ENCODE measurements at places on chromosomes 4 and X. TPM values are rescaled to one million over a fixed set of nuclear protein-coding genes. Genes with fewer than 3 reads are reported as not detected.

DNA sequence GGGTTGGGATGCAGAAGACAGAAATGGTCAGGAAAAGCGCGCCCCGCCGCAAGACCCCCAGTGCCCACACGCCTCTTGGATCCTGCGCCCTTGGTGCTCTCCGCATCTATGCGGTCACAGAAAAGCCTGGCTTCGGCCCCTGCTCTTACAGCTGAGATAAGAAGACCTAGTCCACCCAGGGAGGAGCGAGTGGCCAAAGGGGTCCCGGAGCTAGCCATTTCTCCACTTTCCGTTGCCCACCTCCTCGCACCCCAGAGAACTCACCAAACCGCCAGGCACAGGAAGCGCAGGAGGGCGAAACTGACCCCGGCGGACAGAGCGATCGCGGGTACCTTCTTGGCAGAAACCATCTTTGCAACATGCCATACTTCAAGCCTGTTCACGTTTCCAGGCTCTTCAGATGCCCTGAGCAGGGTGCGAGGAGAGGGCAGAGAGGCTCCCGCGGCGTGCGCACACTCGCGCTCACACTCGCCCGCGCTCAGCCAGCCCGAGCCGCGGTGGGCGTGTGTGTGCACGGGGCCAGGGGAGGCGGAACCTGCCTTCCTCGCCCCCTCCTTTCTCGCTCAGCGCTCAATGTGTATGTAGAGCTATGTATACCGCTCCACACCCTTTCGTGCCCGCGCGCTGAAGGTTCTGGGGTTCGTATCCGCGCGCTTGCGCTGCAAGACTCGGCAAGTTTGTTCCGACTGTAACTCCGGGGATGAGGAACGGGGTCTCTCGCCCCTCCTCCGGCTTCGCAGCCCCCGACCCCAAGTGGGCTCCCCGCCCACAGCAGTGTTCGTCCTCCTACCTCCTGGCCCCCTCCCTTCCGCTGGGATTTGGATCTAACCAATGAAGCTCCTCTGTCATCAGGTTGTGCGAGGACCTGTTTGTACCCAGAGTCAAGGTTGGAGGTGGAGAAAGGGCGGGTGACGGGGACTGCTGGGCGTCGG lies at the start of gene GABRA4:
GABRA4 (minus strand) TSS at position 507 of the 932 bp plus-strand sequence; CDS start at position 350, 157 bp downstream.
- no peak for DNase-seq

Gene CFAP99
- 0.19 TPM for total RNA-seq

Gene GSX2
- total RNA-seq = not detected

GRCh38 chrX:129737916-129738315 lies 863 bp upstream of the XPNPEP2 start:
- DNase-seq = no peak

Gene SPANXB1
- not detected for total RNA-seq

GRCh38 chr4:22389240-22389870 lies 126.5 kb downstream of the ADGRA3 start:
- DNase-seq = peak; percentile 18

DNA sequence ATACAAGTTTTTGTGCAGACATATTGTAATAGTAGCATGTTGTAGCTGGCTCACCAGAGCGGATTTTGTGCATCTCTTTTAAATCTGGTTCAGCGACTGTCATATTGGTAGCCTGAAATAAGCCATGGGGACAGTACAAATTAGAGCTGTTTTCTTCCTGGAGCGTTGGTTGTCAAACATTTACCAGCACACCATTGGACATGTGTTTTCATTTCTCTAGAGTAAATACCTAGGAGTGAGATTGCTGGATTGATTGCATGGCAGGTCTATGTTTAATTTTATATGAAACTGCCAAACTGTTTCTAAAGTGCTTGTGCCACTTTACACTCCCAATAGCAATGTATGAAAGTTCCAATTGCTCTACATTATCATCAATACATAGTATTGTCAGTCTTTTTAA lies 2.6 kb upstream of the ARAF start:
- DNase-seq = no peak

DNA sequence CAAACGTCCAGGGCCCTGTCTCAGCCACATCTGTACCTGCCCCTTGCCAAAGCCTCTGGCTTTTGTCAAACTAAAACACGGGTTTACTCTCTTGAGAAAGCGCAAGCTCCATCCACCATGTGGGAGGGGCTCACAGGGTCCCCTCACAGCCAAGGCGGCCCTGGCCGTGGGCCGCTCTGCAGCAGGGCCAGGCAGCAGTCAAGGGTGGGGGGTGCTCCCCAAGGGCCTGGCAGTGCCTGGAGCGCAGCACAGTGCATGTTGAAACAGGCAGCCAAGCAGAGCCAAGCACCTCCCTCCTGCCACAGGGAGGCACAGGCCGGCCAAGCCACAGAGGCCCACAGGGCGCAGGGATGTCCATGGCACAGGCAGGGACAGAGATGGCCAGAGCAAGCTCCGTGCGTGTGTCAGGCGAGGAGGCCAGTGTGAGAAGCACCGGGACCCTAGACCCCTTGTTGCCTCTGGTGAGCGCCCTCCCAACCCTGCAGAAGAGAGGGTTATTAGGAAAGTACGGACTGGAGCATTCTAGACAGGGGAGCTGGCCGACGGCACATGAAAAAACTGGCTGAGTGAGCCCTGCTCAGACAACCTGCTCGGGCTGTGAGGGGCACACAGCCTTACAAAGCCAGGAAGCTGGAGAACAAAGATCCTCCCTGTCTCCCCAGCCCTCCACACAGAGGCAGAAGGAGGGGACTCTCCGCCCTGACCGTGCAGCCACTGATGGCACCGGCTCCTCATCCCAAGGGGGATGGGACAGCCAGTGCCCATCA lies 39.0 kb downstream of the FAM53A start:
- no peak for DNase-seq

Gene DGKK
- not detected for total RNA-seq

Gene SMR3B
- not detected for total RNA-seq

DNA sequence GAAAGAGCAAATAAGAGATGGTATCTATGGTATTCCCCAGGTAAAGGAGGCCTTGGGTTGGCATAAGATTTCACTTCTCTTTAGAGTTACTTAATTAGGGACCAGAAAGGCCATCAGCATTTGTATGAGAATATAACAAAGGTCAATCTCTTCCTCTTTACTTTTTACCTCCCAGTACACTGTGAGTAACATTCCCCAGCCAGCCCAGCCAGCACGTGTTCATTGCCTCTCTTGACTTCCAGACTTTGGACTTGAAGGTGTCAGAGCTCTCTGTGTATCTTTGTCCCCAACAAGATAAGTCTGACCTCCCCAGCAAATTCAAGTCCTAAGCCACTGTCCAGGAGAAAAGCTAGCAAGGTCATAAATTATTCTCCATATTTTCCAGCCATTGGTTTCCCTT lies 110.5 kb downstream of the AR start:
- DNase-seq = no peak

Gene UGT2B28
- total RNA-seq = not detected

Gene VCX3B
- not detected for total RNA-seq

Gene PLP1
- total RNA-seq = not detected

Gene CT45A10
- total RNA-seq = not detected

- no peak for DNase-seq
These were observed 36.2 kb downstream of the CT47B1 start for GRCh38 chrX:120839491-120839890.

- DNase-seq = no peak
These were observed 9.6 kb upstream of the INTU start for GRCh38 chr4:127622921-127623796.

GRCh38 chrX:68045008-68045577 lies 388.2 kb downstream of the OPHN1 start:
- no peak for DNase-seq

DNA sequence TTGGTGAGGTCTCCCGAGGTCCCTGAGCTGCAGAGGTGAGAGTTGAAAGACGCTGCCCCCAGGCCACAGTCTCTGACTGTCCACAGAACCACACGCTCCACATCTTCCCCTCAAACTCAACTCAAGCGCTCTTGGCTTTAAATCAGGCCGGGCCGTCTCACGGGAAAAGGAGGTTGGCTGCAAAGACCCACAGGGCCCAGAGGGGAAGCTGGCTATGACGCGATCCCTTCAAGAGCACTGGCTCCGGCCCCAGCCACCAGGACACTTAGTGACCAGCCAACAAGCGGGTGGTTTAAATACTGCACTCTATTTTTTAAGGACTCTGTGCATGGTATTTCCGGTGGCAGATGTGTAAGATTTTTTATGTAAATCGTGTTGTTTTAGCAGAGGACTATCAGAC lies 19.9 kb downstream of the LRPAP1 start:
- DNase-seq = no peak

DNA sequence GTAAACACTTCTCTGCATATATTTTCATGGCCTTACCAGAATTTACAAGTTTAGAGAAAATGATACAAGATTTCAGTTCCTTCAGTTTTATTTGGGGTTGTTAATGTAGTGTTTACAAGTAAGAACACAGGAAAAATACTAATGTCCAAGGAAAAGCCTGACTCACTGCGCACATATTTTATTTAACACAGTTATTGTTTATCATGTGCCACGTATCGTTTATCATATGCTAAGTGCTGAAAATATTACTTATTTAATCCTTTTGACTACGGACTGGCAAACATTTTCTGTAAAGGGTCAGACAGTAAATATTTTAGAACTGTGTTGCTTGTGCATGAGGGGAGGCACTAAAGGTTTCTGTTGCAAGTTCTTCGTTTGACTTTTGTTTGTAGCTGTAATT lies 794 bp downstream of the HSD17B13 start:
- no peak for DNase-seq

DNA sequence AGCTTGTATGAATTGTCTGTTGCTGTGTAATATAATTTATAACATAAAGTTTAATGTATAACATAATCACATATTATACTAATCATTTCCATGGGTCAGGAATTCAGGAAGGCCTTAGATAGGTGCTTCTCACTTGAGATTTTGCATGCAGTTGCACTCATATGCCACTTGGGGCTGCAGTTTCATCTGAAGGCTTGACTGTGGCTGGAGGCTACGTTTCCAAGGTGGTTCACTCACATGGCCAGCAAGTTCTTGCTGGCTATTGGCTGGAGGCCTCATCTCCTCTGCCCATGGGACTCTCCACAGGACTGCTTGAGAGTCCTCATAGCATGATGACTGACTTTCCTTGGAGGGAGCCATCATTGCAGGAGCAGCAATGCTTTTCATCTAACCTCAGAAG lies 53.4 kb upstream of the STX18 start:
- no peak for DNase-seq

Gene VCX3A
- not detected for total RNA-seq

GRCh38 chrX:70042399-70043371 lies 7.1 kb downstream of the AWAT2 start:
- DNase-seq = no peak

- no peak for DNase-seq
These were observed 17.7 kb upstream of the GPC3 start for GRCh38 chrX:134002921-134003615.

DNA sequence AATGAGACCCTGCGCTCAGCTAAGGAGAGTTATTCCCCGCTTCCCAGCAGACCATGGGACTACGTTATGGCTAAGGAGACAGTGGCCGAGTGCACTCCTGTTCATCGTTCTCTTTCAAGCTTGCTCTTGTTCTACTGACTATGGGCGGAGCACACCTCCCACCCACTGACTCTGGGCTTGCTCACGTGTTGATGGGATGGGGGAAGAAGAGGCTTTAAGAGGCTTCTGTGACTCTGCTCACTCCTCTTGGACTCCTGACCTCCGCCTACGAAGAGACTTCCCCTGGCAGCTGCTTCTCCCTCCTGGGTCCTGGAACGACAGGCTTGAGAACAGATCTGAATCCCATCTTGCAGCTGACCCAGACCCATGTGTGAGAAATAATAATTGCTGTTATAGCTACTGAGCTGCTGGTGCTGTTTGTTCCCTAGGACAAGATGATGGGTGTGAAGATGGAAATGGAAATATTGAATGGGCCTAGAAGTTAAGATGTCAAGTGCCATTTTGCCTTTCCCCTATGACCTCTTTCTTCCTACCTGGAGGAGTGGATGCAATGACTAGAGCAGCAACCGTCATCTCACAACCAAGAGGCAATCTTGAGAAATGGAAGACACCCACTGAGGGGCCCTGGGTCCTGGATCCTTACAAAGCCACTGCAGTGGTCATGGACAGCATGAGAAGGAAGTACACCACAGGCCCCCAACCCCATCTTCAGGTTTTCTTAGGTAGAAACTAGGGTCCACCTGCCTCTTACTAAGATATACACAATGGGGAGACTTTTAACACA lies 38.7 kb upstream of the IRAK1 start:
- no peak for DNase-seq

Gene PRICKLE3
- total RNA-seq = 12.3 TPM

DNA sequence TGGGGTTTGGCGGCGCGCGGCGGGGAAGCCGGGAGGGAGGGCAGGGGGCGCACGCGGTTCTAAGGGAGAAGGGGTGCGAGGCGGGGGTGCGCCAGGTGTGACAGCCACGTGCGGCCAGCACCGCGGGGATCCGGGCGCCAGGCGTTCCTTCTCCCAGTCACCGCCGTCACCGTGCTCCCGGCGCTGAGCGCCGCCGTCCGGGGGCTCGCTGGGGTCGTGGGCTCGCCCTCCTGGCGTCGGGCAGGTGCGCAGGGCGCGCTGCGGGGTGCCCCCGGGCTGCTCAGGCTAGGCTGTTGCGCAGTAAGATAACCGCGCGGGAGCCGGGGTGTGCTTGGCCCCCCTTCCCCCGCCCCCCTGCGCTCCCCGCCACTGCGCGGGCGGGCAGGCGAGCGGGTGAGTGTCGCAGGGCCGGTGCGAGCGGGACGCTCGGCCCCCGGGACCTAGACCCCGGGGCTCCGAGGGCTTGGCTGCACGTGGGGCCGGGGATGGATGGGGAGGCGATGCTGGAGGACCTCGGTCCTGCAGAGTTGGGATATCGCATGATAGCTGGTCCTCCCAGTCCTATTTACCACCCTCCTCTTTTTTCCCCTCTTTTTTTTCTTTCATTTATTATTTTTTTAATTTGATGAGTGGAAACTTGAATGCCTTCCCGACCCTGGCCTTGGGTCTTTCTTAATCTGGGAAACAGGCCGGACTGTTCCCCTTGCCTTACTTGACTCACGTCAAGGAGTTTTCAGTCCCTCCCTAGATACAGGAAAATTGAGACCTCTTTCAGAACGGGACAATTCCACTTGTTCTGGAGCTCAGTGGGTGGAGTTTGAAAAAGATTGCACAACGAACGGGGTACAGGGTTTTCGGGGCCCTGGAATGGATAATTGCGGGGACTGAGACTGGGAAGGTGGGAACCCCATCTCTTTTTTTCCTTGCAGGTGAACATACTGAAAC lies 797 bp downstream of the TXLNG start:
- DNase-seq = peak; percentile 49

Data from CD4-positive, alpha-beta memory T cell (primary cell).